ENCODE measurements at places on chromosomes 2 and 18. TPM values are rescaled to one million over a fixed set of nuclear protein-coding genes. Genes with fewer than 3 reads are reported as not detected.

The RNF152 gene
- total RNA-seq: 18.9 TPM

- H3K27ac ChIP-seq: no peak overlapping the region
- H3K4me3 ChIP-seq: no peak overlapping the region
- no peaks in the 10 kb centered on the region for H3K4me1 ChIP-seq
- DNase-seq: no peak
- H3K36me3 ChIP-seq: no peaks in the 10 kb centered on the region
Measured at GRCh38 chr18:38695559-38696280, 1130.1 kb upstream of the CELF4 start.

The GALNT5 gene
- 73.6 TPM for total RNA-seq

DNA sequence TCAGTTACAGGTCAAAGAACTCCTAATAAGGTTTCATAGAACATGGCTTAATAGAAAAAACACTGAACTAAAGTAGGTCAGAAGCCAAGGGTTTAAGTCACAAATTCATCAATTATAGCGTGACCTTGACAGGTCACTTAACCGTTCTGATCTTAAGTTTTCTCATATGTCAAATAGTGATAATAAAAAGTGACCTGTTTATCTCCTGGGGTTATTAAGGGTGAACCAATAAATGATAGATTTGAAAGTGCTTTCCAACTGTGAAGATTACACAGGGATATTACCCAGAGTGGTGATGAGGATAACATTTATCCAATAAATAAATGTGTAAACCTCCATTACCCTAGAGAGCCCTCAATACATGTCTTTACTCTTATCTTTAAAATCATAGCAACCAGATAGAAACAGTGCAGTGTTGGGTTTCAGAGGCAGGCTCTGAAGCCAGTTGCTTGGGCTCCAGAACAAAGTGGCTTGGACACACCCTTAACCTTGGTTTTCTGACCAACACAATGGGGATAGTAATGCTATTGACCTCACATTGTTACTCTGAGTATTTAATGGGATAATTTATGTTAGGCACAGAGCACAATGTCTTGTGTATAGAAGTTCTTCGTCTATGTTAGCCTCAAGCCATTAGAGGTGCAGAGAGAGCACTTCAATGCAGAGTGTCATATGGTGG lies 48.6 kb downstream of the KLHL14 start:
- no peak for DNase-seq
- no peaks in the 10 kb centered on the region for H3K27me3 ChIP-seq
- H3K36me3 ChIP-seq: no peaks in the 10 kb centered on the region
- no peak overlapping the region for H3K27ac ChIP-seq

- peak; percentile 98 for DNase-seq
- H3K4me3 ChIP-seq: no peak overlapping the region
- H3K4me1 ChIP-seq: no peaks in the 10 kb centered on the region
- H3K27me3 ChIP-seq: no peaks in the 10 kb centered on the region
- no peak overlapping the region for H3K27ac ChIP-seq
- H3K36me3 ChIP-seq: no peaks in the 10 kb centered on the region
Measured at GRCh38 chr2:166632616-166633015, 138.6 kb upstream of the SCN7A start.

The CYBRD1 gene
- 103 TPM for total RNA-seq

- H3K27ac ChIP-seq: peak overlapping the region; percentile 51
- no peaks in the 10 kb centered on the region for H3K27me3 ChIP-seq
- DNase-seq: no peak
Measured at GRCh38 chr2:19989342-19989666, 601 bp downstream of the WDR35 start.

The MYCN gene
- total RNA-seq: not detected

The SRD5A2 gene
- not detected for total RNA-seq

DNA sequence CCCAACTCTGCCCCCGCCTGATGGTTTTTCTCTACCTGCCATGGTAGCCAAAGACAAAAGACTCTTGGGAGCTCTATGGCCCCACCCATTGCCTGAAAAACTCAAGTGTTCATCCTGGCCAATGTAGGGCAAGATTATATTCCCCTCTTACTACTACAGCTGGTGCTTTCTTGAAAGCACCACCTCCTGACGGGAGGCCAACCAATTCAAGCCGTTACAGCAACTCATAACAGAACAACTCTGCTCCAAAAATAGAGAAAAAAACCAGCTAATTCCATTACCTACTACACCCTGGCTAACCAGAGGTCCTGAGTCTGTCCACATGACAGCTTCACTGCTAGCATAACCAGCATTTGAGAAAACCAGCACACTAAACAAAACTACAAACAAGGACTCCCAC lies 127.5 kb upstream of the GAREM1 start:
- H3K36me3 ChIP-seq: no peaks in the 10 kb centered on the region
- H3K4me3 ChIP-seq: no peak overlapping the region
- H3K4me1 ChIP-seq: no peaks in the 10 kb centered on the region
- DNase-seq: no peak

- peaks cover 13% of the 10 kb centered on the region for H3K36me3 ChIP-seq
- DNase-seq: no peak
- H3K27me3 ChIP-seq: no peaks in the 10 kb centered on the region
Measured at GRCh38 chr18:36200354-36200771, 13.1 kb downstream of the MOCOS start.

DNA sequence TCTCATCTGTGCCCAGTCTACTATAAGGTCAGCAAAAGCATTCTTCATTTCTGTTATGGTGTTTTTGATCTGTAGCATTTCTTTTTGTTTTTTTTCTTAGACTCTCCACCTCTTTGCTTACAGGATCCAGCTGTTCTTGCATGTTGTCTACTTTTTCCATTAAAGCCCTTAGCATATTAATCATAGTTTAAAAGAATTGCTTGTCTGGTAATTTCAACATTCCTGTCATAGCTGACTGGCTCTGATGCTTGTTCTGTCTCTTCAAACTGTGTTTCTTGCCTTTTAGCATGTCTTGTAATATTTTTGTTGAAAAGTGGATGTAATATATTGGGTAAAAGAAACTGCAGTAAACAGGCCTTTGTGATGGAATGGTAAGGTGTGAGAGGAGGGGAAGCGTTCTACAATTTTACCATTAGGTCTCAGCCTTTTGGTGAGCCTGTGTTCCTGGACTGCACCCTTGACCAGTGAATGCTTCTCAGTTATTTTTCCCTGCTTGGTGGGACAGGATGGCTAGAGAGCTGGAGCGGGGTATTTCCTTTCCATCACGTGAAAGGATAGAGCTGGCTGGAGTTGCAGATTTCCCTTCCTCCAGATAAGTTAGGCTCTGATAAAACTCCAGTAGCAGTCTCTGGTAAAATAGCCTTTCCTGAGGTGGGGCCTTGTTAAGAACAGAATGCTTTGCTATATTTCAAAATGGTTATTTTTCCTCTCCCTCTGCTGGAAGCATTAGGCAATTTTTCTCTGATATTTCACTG lies 65.4 kb downstream of the PLA2R1 start:
- DNase-seq: no peak
- H3K27ac ChIP-seq: no peak overlapping the region
- peaks cover 2% of the 10 kb centered on the region for H3K27me3 ChIP-seq
- H3K36me3 ChIP-seq: no peaks in the 10 kb centered on the region

DNA sequence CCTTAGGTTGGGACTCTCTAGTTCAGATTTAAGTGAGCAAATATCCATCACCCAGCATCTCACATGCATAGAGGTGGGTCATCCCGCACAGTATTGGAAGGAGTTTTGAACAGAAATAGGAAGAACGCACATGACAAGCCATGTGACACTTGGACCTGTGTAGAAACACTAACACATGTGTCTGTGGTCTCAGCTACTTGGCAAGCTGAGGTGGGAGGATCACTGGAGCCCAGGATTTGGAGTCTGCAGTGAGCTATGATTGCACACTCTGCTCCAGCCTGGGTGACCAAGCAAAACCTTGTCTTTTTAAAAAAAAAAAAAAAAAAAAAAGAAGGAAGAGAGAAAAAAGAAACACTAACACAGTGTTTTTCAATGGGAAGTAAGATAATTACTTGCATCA lies 5.4 kb upstream of the MTCL1 start:
- no peaks in the 10 kb centered on the region for H3K36me3 ChIP-seq
- H3K4me1 ChIP-seq: peaks cover 16% of the 10 kb centered on the region
- H3K4me3 ChIP-seq: no peak overlapping the region
- H3K27me3 ChIP-seq: no peaks in the 10 kb centered on the region

The ME2 gene
- total RNA-seq: 50.0 TPM

- H3K27me3 ChIP-seq: no peaks in the 10 kb centered on the region
- H3K36me3 ChIP-seq: no peaks in the 10 kb centered on the region
- no peak overlapping the region for H3K27ac ChIP-seq
- no peak overlapping the region for H3K4me3 ChIP-seq
- no peak for DNase-seq
Measured at GRCh38 chr18:60668583-60668982, 296.0 kb upstream of the MC4R start.

The CNPPD1 gene
- total RNA-seq: 11.9 TPM

- no peak overlapping the region for H3K4me3 ChIP-seq
- no peak overlapping the region for H3K27ac ChIP-seq
Measured at GRCh38 chr2:107607054-107607453, 219.6 kb upstream of the RGPD4 start.

GRCh38 chr2:12897181-12897580 lies 180.4 kb downstream of the TRIB2 start:
- no peaks in the 10 kb centered on the region for H3K27me3 ChIP-seq
- H3K4me3 ChIP-seq: no peak overlapping the region
- peaks cover 1% of the 10 kb centered on the region for H3K4me1 ChIP-seq
- no peaks in the 10 kb centered on the region for H3K36me3 ChIP-seq
- DNase-seq: no peak
- no peak overlapping the region for H3K27ac ChIP-seq

DNA sequence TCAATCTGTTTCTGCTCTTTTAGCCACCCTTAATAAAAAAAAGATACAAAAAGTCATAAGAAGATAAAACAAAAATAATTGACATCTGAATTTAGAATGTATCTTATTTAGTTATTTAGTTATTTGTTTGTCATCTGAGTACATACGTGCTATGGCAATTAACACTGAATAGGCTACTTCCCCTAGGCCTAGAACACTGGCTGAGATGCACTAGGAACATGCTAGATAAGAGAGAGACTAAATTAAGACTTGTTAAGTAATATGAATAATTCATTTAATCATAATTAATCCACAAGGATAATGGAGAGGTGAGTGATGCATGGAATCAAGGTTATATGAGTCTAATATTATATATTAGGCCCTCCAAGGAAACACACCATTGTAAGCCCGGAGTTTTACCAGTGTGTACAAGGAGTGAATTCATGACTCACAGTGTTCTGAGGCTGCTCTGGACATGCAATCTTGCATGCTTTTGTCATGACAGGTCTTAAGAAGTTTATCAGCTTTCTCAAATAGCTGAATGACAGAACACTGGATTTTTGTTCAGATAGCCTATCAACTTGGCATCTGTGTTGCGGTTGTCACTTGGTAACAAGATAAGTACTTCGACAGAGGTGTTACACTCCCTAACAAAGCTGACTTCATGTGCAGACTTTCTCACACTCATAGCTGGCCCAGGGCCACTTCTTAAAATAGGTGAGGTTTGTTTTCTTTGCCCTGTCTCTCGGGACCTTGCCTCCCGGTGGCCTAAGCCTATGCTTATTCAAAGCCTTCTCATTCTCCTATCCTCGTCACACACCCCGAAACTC lies 5.0 kb upstream of the SERPINB2 start:
- no peaks in the 10 kb centered on the region for H3K27me3 ChIP-seq
- peak; percentile 97 for DNase-seq
- H3K4me1 ChIP-seq: no peaks in the 10 kb centered on the region
- no peaks in the 10 kb centered on the region for H3K36me3 ChIP-seq

GRCh38 chr2:67528320-67528719 lies 131.2 kb downstream of the ETAA1 start:
- no peaks in the 10 kb centered on the region for H3K36me3 ChIP-seq
- H3K27me3 ChIP-seq: no peaks in the 10 kb centered on the region
- H3K4me3 ChIP-seq: no peak overlapping the region
- DNase-seq: no peak
- H3K4me1 ChIP-seq: peaks cover 3% of the 10 kb centered on the region
- H3K27ac ChIP-seq: no peak overlapping the region

- H3K4me1 ChIP-seq: peaks cover 6% of the 10 kb centered on the region
- H3K36me3 ChIP-seq: no peaks in the 10 kb centered on the region
- H3K27me3 ChIP-seq: peaks cover 11% of the 10 kb centered on the region
- H3K4me3 ChIP-seq: no peak overlapping the region
Measured at GRCh38 chr2:120250640-120251039, 2.0 kb upstream of the RALB start.

GRCh38 chr2:174490051-174490450 lies 3.2 kb upstream of the GPR155 start:
- DNase-seq: no peak
- H3K36me3 ChIP-seq: no peaks in the 10 kb centered on the region
- no peaks in the 10 kb centered on the region for H3K27me3 ChIP-seq
- no peak overlapping the region for H3K27ac ChIP-seq

DNA sequence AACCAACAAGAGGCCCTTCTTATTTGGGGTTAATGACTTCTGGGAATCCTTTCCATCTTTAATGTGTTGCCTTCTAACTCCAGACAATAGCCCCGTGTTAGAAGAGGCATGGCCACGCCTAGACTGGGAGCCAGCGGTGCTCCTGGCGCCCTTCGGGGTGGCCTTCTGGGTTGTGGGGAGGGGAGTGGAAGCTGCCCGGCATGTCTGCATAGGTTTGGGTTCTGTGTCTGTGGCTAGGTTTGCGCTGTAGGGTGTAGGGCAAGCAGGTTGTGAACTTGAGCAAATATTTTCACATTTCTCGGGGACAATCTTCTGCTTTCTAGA lies 40.4 kb downstream of the CELF4 start:
- no peak overlapping the region for H3K27ac ChIP-seq
- H3K4me3 ChIP-seq: no peak overlapping the region
- DNase-seq: no peak
- no peaks in the 10 kb centered on the region for H3K36me3 ChIP-seq

Data from IMR-90 (cell line).